ENCODE measurements at places on chromosomes 4 and X. TPM values are rescaled to one million over a fixed set of nuclear protein-coding genes. Genes with fewer than 3 reads are reported as not detected.

The GUCY1B1 gene
- 3.1 TPM for total RNA-seq

The SCRG1 gene
- total RNA-seq = not detected

The LINC00632 gene
- total RNA-seq = 16.0 TPM

The HS6ST2 gene
- 6.1 TPM for total RNA-seq

The SERPINA7 gene
- not detected for total RNA-seq

Measured in PC-3 (cell line).